ENCODE measurements at places on chromosomes 1 and 21.

DNA sequence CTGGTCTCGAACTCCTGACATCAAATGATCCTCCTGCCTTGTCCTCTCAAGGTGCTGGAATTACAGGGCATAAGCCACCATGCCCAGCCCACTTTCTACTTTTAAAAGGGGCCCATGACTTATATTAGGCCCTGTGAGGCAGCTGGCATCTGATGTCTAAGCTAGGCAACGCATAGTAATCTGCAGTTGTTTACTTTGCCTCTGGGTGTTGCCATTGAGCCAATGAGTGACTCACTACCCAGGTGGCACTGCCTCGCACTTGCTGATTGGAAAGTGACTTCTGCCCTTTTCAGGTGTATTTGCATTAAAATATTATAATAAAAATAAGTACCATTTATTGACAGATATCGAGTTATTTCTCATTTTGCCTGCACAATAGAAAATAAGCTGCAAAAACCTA lies 84.9 kb downstream of the KIF14 start:
- DNase-seq: peak; percentile 45

DNA sequence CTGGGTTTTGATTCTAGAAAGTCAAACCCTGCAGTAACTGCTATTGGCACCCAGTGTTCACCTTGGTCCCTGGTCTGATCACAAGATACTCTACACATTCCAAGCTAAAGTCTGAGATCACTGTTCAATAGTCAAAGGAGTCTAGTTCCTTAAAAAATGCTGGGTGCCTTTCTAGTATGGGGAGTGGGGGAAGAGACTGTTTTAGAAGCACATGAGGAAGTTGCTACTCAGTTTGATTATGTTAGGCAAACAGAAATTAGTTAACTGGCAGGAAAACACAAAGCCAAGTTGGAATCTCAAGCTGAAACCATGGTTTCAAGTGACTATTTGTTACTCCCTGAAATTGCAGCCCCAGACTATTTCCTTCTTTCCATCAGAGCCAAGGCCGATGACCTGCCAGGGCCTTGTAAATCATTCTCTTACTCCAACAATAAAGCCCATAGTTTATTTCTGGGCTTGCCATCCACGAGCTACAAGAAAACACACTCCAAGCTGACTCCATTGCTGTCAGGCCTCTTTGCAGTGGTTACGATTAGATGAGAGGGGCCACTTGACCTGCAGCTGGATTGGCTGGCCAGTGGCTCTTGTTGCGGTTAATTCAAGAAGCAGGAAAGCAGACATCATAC lies 21.1 kb upstream of the VTCN1 start:
- no peak for DNase-seq

DNA sequence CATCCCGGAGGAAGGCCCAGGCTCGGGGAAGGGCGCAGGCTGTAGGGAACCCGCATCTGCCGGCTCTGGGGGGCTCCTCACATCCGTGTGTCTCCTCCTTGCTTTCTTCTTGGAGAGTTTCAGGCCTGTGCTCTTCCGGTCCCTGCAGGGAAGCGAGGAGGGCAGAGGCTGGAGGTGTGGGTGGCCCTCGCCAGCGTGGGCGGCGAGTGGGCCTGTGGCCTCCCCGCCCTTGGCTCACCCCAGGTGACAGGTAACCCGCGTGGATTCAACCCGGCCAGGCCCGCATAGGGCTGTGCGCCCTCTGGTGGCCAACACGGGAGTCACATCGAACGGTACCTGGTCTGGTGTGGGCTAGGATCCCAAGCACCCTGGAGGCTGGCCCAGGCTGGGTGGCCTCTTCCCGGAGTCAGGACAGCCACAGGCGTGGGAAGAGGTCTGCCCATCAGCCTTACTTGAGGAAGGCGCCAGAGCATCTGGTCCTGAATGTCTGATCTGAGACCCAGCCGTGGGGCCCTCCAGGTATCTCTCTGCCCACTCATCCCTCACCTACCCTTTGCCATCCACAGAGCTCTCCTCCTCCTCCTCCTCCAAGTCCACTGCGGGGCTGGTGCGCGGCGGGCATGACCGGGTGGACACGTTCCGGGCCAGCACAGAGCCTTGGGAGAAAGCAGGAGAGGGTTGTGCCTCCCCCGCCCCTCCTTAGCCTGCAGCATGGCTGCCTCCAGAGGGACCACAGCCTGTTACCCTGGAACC lies 9.6 kb upstream of the TNFRSF25 start:
- no peak for DNase-seq

DNA sequence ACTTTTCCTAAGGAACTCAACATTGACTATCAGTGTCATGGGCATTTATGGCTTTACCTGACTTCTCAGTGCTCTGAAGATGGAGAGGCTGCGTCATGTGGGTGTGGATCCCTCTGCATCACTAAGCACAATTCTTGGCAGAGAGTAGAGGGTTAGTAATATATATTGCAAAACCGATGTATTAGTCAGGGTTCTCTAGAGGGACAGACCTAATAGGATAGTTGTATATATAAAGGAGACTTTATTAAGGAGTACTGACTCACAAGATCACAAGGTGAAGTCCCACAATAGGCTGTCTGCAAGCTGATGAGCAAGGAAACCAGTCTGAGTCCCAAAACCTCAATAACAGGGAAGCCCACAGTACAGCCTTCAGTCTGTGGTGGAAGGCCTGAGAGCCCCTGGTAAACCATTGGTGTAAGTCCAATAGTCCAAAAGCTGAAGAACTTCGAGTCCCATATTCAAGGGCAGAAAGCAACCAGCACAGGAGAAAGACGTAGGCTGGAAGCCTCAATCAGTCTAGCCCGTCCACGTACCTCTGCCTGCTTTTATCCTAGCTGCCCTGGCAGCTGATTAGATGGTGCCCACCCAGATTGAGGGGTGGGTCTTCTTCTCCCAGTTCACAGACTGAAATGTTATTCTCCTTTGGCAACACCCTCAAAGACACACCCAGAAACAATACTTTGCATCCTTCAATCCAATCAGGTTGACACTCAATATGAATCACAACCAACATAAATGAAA lies 159.7 kb upstream of the NRIP1 start:
- peak; percentile 97 for DNase-seq

DNA sequence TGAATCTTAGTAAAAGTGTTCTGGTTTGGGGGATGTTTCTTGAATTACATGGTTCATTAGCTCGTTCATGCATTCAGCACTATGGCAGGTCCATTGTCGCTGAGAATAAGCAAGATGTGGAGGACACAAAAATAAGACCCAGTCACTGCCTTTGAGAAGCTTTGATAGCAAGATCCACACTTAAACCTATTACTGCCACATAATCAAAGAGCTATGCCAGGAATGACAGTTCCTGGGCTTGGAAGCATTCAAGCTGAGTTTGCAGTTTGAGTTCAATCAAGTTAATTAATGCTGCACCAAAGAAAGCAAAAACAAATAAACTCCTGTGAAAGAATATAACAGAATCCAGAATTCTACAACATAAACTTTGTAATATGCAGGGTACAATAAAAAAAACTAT lies 131.8 kb downstream of the MIS18A start:
- DNase-seq: no peak

- no peak for DNase-seq
Observed at GRCh38 chr1:231575472-231575871, 47.0 kb downstream of the TSNAX start.

- DNase-seq: peak; percentile 8
Observed at GRCh38 chr1:185984113-185984836, 250.1 kb downstream of the HMCN1 start.

DNA sequence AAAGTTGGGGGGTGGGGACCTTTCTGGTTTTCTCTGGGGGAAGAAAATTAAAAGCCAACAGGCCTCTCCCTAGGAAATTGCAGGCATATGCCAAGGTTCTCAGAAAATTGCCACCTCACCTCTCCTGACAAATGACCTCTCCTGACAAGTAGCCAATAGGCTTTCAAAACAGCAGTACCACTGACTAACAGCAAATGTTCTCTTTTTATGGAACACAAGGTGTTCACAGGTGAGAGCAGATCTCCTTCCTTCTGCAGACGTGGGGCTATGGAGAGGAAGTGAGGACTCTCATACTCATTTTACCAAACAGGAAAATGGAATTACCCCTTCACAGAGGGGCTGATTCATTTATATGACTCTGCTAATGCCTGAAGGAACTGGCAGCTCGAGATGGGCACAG lies 32.7 kb upstream of the SUCO start:
- DNase-seq: no peak

DNA sequence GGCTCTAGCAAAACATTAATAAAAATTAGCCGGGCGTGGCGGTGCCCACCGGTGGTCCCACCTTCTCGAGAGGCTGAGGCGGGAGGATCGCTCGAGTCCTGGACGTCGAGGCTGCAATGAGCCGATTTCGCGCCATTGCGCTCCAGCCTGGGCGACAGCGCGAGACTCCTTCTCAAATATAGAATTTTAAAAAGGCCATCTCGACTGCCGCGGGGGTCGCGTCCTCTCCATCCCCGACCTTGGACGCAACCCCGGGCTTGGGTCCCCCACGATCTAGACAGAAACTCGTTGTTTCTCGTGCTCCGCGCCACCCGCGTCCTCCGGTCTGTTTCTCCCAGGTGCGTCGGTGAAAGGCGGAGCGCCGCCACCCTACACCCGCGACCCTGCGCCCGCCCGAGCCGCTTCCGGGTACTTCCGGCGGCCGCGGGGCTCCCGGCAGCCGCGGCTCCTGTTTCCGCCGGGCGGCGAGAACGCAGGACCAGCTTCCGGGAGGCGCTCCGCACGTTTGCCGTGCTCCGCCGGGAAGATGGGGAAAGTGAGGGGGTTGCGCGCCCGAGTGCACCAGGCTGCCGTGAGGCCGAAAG lies at the start of gene SLX9:
SLX9 (plus strand) TSS at position 498 of the 584 bp plus-strand sequence; CDS start at position 527, 29 bp downstream.
- peak; percentile 69 for DNase-seq

- DNase-seq: peak; percentile 96
Observed at GRCh38 chr1:235404190-235404589, 37.0 kb downstream of the TBCE start.

GRCh38 chr1:22174446-22175220 lies 31.7 kb upstream of the WNT4 start:
- no peak for DNase-seq

DNA sequence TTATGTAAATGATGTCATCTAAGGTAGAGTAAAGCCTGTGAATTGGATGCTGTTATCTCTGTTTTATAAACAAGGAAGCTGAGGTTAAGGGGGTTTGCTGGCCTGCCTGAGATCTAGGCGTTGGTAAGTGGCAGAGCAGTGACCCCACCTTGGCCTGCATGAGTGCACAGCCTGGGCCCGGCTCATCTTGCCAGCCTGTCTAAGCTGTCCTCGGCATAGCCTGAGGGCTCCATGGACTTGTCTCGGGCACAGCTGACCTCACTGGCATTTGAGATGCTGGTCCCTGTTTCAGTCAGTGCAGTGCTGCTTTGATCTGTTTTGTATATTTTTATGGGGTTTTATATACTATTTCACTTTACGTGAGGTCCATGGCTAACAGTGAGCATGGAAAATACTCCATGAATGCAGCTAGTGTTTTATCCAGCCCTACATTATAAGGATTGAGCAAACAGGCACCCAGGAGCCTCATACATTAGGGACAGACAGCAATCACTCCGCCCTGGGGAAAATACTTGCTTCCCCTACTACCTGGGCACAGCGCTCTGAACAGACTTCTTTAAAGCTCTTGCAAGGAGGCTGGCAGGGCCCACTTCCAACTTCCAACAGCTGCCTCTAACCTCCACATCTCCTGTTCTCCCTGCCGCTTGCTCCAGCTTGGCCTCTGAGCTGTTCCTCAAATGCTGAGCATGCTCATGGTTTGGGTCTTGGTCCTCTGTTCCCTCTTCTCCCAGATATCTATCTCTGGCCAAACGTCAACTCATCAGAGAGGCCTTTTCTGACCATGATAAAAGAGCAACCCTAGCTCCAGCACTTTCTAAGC lies 150.6 kb upstream of the HMGB4 start:
- DNase-seq: no peak

DNA sequence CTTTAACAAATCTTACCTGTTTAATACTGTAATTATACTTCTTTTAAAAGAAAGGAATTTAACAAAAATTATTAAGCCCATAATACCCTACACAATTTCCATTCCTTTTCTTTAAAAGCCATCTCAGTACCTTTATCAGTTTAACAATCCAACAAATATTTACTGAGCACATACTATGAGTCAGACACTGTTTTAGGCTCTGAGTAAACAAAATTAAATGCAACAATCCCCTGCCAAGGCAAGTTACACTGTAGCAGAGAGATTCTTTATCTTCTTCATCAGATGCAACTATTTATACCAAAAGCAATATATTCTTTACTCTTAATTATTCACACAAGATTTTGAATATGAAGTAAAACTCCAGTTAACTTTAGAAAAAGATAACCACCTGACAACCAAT lies 12.0 kb downstream of the DENND1B start:
- peak; percentile 21 for DNase-seq

DNA sequence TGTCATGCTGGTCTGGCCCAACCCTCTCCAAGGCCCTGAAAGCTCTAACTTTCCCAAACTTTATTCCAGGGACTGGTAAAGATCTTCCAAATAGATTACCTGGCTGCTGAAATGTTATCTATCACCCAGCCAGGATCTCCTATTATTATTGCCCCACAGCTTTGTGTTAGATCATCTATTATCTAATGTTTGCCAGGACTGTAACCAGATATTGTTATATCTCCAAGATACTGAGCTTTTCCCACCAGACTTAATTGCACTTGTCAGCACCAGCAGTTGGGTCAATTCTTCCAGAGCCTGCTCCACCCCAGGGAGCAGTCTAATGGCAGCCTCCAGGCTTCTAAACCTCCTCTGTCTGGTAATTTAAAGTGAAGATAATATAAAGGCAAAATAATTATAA lies 59.1 kb downstream of the PRDX6 start:
- DNase-seq: no peak

GRCh38 chr1:181718034-181718433 lies 234.7 kb downstream of the CACNA1E start:
- no peak for DNase-seq

DNA sequence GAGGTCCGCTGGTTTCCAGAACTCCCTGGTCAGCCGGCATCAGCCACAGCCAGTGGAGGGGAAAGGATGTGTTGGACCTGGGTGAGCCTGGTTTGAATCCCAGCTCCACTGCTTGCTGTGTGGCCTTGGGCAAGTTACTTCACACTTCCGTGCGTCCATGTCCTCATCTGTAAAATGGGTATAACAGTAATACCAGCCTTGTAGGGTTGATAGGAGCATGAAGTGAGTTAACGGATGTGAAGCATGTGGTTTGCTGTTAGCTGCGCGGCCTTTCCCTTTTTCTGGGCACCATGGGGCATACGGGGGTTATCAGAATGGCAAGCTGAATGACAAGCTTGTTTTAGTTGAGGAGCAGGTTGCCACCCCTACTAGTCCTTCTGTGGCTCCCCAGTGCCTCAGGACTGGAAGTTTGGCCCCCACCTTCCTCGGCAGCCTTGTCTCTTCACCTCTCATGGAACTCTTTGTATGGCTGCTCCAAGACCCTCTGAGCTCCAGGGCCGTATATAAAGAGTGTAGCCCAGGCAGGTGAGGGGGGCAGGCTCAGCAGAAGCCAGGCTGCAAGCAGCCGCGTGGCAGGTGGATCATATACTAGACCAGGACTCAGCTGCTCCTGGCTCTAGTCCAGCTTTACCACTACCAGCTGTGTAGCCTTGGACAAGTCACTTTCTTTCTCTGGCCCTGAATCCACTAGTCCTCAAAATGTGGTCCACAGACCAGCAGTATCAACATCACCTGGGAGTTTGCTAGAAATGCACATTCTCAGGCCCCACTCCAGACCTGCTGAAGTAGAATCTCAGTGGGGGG lies 95.4 kb downstream of the LACTBL1 start:
- no peak for DNase-seq

GRCh38 chr1:14887764-14888350 lies 265.7 kb upstream of the TMEM51 start:
- no peak for DNase-seq

- DNase-seq: peak; percentile 87
Observed at GRCh38 chr1:186442651-186443375, 18.1 kb downstream of the PDC start.
